Stimulated activated CD8-positive, alpha-beta memory T cell treated with anti-CD3 and anti-CD28 coated beads, Interleukin-4, amount 100 ng/mL, for 1 hour (primary cell): ENCODE measurements at places on chromosomes 13 and 19.

DNA sequence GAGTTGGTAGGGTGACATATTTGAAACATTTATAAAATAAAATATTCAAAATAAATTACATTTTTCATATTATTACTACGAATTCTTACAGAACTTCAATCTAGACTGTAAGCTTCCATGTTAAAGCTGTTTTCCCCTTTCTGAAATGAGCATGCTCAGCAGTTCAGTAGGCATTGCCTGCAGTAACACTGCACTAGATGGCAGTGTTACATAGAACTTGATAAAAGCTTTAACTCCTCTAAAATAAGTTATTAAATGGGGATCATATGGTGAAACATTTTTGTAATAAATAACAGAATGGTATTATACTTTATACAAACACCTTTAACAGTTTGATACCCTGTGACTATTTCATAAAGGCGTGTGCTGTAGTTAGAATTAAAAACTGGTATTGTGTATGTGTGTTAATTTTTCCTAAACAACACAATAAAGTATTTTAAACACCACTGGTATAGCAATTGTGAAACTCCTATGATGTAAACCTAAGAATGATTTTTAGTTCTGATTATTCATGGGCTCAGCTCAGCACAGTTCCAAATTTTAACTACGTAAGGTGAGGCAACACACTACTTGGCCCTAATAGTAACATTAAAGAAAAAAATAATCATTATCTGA, 11.6 kb upstream of the GPR18 start:
- no peak for DNase-seq

GRCh38 chr19:29442094-29442493, 83.7 kb upstream of the VSTM2B start:
- no peak for DNase-seq

GRCh38 chr19:3712663-3713611, 4.8 kb downstream of the TJP3 start:
- DNase-seq: no peak

DNA sequence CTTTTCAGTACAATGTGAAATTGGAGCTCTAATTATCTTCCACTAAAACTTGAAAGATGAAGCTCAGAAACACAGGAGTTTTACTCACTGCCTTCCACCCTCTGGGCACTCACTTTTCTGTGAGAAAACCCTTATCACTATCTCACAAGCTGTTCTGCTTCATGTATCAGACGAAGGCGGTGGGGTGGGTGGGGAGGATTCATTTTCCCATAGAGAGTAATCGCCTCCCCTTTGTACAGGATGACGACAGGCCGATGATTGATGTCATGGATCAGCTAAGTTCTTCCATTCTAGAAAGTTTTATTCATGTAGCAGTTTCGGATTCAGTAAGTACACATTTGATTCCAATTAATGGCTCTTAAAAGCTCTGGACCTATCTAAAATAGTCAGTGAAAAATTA, 139.9 kb downstream of the ZAR1L start:
- DNase-seq: no peak

DNA sequence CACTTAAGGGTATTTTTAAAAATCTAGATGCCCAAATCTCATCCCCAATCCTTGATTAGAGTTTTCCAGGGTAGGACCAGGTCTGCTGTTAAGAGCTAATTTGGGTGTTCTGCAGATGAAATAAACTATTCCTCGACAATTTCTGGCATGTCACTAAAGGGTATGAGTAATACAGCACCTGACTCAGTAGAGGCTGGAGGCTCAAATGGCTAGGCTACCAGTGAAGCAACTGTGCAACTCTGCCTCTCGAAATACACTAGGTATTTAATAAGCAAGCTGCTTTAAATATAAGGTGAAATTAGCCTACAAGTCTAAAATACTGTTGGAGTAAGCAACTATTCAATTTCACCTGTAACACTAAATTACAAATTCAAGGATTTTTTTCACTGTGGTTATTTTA, 1.5 kb downstream of the RNF6 start:
- no peak for DNase-seq

- DNase-seq: no peak
These were observed 46.8 kb upstream of the CYP2A7 start for GRCh38 chr19:40928850-40929249.

- DNase-seq: no peak
These were observed 5.8 kb downstream of the DYRK1B start for GRCh38 chr19:39828015-39828653.

- DNase-seq: peak; percentile 60
These were observed 832 bp upstream of the ZNF491 start for GRCh38 chr19:11797491-11797890.
